ENCODE measurements at places on chromosomes 6 and 20.

DNA sequence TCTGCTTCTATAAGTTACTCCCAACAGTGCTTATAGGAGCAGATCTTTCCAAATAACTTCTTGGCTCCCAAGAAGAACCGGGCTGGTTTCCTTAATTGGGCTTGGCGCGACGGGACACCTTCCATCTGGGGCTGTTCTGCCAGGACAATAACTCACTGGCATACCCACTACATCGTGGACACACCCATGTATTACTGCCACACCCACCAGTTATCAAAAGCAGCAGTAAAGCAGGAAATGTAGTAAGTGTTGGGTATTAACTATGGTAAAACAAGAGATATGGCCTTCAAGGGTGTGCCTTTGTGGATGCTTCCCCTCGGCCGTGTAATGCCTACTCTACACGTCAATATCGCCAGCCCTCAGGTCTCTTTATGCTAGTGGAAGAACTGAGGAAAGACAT lies 24.7 kb downstream of the CNKSR3 start:
- DNase-seq, result no peak

DNA sequence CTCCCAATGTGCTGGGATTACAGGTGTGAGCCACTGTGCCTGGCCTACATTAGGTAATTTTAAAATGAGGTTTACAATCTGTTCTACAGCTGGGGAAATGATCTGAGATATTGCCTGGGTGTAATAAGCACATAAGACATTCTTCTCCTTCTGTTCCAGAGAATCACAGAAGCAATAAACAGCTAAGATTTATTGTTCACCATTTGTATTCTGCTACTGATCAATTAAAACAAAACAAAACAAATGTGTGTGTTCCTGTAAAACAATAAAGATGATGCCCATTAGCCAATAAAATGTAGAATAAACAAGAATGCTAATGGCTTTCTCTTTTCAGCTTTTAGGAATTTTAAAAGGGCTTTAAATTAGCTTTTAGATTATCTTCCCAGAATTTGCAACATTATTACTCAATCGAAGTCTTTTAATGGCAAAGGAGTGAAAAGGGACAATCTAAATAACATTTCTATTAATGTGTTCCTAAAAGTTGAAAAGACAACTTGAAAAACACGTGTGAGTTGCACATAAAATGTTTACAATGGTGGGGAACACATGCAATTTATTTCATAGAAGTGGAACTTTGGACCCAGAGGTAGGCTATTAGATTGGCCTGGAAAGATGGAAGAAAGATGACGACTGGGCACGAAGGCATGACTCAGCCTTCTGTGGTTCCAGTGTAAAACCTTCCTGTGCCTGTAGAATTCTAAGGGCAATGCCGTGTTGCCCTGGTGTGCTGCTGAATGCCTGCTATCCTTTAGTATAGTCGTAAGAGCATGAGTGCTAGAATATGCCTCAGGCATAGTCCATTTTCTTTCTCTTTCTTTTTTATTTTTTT lies 29.0 kb upstream of the DEK start:
- no peak for DNase-seq

DNA sequence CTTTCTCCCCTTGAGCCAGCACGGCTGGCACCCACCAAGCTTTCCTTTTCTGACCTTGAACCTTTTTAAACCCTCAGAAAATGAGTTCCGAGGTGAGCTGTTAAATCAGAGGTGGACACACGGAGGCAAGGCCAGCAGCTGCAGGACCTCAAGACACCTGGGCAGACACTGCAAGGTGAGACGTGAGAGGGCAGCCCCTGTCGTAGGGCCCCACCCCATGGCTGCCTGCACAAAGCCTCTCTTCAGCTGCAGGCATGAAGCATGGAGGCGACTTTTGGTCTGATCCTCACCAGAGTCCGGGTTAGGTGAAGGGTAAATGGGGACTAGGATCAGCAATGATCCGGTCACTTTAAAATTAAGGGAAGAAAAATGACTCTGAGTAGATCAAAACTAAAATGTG lies 25.7 kb downstream of the MYT1 start:
- no peak for DNase-seq

DNA sequence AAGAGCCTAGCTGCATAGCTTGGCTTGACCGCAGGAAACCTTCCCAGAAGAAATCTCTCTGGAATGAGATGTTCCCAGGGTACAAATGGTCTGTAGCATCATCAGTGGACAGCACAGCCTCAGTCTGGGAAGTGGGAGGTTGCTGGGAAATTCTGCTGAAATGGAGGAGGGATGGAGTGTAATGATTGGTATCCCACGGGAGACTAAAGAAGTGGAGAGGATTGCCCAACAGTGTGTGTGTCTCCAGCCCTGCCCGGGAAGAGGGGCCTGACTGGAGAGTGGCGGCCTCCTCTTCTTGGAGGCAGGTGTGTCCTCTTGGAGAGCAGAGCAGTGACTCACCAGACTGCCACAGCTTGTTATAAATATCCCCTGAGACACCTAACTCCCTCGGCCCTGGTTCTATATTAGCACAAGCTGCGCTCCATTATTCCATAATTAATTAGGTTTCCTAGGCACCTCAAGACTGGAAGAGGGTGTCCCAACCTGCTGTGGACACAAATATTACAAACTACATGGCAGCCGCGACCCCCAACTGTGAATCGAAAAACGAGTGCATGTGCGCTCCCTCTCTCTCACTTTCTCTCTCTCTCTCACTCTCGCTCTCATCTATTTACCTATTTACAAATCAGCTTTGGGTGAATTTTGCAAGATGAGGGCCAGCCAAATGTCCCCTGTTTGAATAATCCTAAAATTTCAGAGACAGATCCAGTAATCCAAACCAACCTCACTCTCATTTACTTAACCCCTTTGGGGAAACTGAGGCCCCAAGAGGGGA lies 68.8 kb downstream of the FGD2 start:
- no peak for DNase-seq

GRCh38 chr6:52639493-52639892 lies 31.4 kb upstream of the TMEM14A start:
- DNase-seq, result no peak

DNA sequence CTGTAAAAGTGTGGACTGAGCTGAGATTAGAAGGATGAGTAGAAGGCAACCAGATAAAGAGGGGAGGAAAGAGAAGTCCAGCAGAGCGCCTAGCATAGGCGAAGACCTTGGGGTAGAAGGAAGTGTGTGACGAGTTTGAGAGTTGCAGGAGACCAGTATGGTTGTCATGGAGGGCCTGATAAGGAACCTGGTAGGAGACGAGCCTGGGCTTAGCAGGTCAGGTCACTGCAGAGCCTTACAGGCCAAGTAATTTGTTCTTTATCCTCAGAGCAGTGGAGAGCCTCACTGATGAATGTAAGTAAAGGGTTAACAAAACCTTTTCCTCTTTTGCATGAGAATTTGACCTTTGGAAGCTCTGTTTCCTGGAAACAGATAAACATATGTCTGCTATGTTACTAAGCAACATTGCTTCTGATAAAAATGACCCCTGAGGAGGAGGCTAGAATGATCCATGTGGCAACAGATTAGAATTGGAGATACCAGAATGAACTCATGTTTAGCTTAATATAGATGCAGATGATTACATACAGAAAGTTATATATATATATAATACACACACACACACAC lies 2.9 kb upstream of the TMEM74B start:
- no peak for DNase-seq
